Mesenchymal stem cell (in vitro differentiated cells and primary cell): ENCODE measurements at places on chromosomes 2 and 18.

DNA sequence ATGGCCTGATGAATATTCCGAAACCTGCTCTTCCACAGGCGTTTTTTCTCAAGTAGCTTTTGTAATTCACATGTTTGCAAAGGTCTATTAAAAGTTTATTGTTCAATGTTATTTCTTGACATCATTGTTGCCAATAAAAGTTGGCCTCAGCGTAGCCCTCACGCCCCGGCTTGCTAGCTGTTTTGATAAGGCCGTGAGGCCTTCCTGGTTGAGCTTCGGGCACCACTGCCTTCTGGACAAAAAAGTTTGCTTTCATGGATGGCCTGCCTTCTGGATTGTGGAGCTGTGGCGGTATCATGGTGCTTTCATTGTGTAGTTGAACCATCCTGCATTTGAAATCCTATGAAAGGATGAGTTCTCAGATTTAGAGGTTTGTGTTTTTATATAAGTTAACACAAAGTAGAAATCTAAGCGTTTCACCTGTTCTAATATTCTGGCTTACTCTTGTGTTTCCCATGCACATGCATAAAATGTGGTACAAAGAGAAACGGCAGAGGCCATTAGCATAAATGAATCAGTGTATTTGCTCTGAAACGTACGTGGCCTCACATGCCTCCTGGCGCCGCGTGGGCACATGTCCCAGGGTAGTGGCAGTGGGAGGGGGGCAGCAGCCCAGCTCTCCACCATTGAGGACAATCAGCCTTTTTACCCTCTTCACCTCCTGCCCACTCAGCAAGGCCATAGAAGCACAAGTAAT, 134.5 kb downstream of the NCK2 start:
- H3K27me3 ChIP-seq, result no peaks in the 10 kb centered on the region
- no peak overlapping the region for H3K27ac ChIP-seq
- H3K36me3 ChIP-seq, result peaks cover 23% of the 10 kb centered on the region

- no peaks in the 10 kb centered on the region for H3K27me3 ChIP-seq
- no peak overlapping the region for H3K27ac ChIP-seq
- no peak for DNase-seq
These were observed 139.2 kb upstream of the ARHGAP28 start for GRCh38 chr18:6590326-6590725.

- no peaks in the 10 kb centered on the region for H3K36me3 ChIP-seq
- H3K4me1 ChIP-seq, result no peaks in the 10 kb centered on the region
- no peaks in the 10 kb centered on the region for H3K27me3 ChIP-seq
- DNase-seq, result no peak
These were observed 106.8 kb downstream of the DNAH7 start for GRCh38 chr2:195961873-195962272.

- H3K4me1 ChIP-seq, result no peaks in the 10 kb centered on the region
- H3K27ac ChIP-seq, result no peak overlapping the region
- no peaks in the 10 kb centered on the region for H3K27me3 ChIP-seq
- DNase-seq, result peak; percentile 4
- H3K4me3 ChIP-seq, result no peak overlapping the region
These were observed 623.2 kb upstream of the ID2 start for GRCh38 chr2:8058652-8059051.

DNA sequence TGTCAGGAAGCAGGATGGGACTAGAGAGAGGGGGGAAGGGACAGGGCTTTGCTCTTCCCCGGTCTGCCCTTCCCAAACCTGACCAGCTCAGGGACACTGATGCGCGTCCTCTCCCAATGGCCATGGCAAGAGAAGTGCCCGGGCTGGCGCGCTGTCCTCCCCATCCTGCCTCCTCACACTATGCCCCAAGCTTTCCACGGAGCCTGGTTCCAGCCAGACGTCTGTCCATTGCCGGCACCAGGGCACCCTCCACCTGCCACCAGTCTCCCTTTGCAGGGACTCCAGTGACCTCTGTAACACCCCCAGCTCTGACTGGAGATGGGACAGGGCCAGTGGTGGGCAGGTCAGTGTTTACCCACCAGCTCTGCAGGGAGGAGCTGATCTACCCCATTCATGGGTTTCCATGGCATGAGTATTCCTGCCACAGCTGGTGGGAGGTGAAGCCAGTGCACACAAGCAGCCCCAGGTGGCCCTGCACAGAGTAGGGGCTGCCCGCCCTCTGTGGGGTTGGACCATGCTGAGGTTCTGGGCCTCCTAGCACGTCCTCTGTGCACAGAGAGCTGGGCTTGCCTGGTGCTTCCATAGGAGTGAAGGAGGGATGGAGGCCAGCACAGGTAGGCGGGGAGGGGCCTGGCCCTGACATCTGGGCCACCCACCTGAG, 109.5 kb downstream of the PXDN start:
- H3K27ac ChIP-seq, result no peak overlapping the region
- peaks cover 74% of the 10 kb centered on the region for H3K36me3 ChIP-seq
- no peaks in the 10 kb centered on the region for H3K27me3 ChIP-seq
- peaks cover 37% of the 10 kb centered on the region for H3K4me1 ChIP-seq

DNA sequence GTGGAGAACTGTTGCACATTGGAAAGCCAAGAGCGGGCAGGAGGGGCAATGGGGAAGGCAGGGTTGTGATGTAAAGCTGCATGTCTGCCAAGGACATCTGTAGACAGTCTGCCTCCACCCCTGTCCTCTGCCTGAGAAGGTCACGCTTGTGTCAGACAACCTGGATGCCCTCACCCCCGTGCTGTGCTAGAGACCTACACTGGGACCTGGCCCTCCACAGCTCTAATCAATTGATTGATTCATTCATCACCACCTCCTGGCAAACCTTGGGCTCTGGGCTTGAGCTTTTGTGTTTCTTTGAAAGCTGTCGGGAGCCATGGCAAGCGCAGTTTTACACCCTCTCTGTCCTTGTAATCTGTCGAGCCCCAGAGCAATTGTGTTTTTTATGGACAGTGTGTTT, 41.1 kb downstream of the MARCO start:
- no peak for DNase-seq
- no peaks in the 10 kb centered on the region for H3K4me1 ChIP-seq
- H3K27ac ChIP-seq, result no peak overlapping the region
- no peak overlapping the region for H3K4me3 ChIP-seq
- H3K36me3 ChIP-seq, result no peaks in the 10 kb centered on the region
- no peaks in the 10 kb centered on the region for H3K27me3 ChIP-seq

- no peaks in the 10 kb centered on the region for H3K27me3 ChIP-seq
- H3K4me3 ChIP-seq, result no peak overlapping the region
- DNase-seq, result no peak
- H3K36me3 ChIP-seq, result no peaks in the 10 kb centered on the region
These were observed 444.4 kb upstream of the HNRNPA3 start for GRCh38 chr2:176768185-176768584.

GRCh38 chr2:60498816-60499429, 54.5 kb downstream of the BCL11A start:
- no peak overlapping the region for H3K27ac ChIP-seq
- H3K4me3 ChIP-seq, result no peak overlapping the region
- H3K36me3 ChIP-seq, result peaks cover 5% of the 10 kb centered on the region

DNA sequence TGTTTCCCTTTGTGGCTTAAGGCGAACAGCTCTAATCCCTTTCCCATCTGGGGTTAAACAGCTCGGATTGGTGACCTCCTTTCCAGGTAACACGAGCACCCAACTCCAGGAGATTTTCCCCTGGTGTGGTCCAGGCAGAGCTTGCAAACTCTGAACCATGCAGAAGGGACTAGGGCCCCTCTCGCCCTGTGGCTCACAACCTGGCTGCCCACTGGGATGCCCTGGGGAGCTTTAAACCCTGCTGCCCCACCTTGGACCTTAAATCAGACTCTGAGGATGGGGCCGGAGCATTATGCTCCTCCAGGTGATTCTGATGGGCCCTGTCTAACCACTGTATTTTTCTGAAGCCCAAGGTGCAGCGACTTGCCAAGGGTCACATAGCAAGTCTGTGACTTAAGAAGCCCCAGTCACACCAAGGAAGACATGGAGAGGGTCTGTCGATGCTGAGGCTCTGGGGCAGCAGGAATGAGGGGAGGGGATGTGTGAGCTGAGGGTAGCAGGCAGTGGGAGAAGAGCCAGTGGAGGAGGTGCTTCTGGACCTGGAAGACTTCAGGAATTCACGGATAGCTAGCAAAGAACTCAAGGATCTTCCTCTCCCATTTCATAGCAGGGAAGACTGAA, 5.9 kb downstream of the ARID5A start:
- no peak overlapping the region for H3K27ac ChIP-seq
- H3K4me3 ChIP-seq, result no peak overlapping the region
- H3K36me3 ChIP-seq, result peaks cover 13% of the 10 kb centered on the region

DNA sequence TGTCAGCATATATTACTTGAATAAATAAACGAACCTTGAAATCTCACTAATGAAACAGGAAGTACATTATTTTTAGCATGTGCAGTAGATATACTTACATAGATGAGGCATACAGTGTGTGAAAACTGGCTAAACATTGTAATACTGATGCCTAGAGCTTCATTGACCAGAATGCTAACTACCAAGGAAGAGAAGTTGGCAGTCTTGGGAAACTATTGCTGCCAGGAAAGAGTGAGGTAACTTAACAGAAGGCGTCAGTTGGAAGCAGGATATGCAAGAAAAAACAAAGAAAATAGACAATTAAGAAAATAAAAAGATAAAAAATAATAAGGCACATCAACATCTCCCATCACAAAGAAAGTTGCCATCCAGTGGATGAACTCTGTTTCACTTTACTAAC, 963.0 kb downstream of the TDRD15 start:
- H3K4me3 ChIP-seq, result no peak overlapping the region
- H3K4me1 ChIP-seq, result no peaks in the 10 kb centered on the region
- no peaks in the 10 kb centered on the region for H3K27me3 ChIP-seq

DNA sequence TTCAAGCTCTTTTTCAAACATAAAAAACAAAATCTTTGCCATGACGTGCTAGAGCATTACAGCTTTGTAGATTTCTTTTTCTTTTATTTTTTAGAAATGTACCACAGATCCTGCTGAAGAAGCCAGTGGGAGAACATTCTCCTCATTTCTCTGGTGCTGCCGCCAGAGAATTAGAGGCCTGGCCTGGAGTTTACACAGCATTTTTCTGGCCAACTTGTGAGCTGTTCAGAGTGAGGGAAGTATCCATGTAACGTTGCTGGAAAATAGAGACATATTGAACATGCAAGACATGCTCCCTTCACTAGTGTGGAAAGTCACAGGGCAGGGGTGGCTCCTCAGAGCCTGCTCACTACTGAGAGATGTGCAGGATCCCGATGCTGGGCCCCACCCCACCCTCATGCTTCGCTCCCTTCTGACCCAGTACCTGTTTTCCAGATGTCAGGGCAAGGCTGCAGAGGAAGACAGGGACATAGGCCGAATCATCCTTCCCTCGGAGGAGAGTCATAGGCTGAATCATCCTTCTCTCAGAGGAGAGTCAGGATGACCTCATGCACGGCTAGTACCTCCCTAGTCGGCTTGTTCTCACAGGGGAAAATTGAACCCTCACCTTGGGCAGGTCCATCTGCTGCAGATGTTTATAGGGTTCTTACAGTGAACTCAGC, 298.5 kb downstream of the INSIG2 start:
- H3K4me3 ChIP-seq, result no peak overlapping the region
- no peak for DNase-seq
- no peaks in the 10 kb centered on the region for H3K36me3 ChIP-seq

GRCh38 chr2:147439986-147440385, 404.8 kb upstream of the ACVR2A start:
- H3K4me1 ChIP-seq, result no peaks in the 10 kb centered on the region
- no peak overlapping the region for H3K27ac ChIP-seq
- DNase-seq, result no peak
- H3K27me3 ChIP-seq, result peaks cover 2% of the 10 kb centered on the region
- no peaks in the 10 kb centered on the region for H3K36me3 ChIP-seq

- no peak for DNase-seq
- peaks cover 12% of the 10 kb centered on the region for H3K36me3 ChIP-seq
- H3K4me3 ChIP-seq, result no peak overlapping the region
- H3K27ac ChIP-seq, result no peak overlapping the region
These were observed 38.9 kb downstream of the SETBP1 start for GRCh38 chr18:44719519-44720060.
